ENCODE measurements at places on chromosomes 1 and 21.

DNA sequence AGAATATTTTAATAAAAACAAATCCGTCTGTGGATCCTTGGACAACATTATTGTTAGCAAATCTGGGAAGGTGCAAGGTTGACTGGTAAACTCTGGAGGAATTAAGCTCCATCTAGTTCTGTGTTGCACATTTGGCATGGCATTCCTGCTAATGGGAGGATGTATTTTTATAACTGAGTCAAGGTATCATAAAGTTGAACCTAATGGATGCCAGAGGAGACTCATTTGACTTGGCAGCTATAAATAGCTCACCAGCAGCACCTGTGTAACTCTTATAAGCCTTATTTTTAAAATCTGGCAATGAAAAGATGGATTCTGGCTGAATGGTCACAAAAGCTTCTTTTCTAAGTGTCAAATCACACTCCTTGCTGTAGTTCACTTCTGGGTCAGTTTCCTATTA, 118.5 kb upstream of the ADAMTS5 start:
- H3K27me3 ChIP-seq = no peaks in the 10 kb centered on the region
- no peak overlapping the region for H3K27ac ChIP-seq
- no peaks in the 10 kb centered on the region for H3K36me3 ChIP-seq

- H3K36me3 ChIP-seq = no peaks in the 10 kb centered on the region
- H3K27me3 ChIP-seq = no peaks in the 10 kb centered on the region
- DNase-seq = no peak
- no peaks in the 10 kb centered on the region for H3K4me1 ChIP-seq
- H3K27ac ChIP-seq = no peak overlapping the region
Measured at GRCh38 chr1:20625176-20626097, 7.8 kb upstream of the PINK1 start.

GRCh38 chr1:98086796-98087441, 166.1 kb upstream of the DPYD start:
- H3K27ac ChIP-seq = no peak overlapping the region
- H3K4me3 ChIP-seq = no peak overlapping the region
- H3K4me1 ChIP-seq = no peaks in the 10 kb centered on the region
- H3K36me3 ChIP-seq = no peaks in the 10 kb centered on the region
- no peak for DNase-seq
- no peaks in the 10 kb centered on the region for H3K27me3 ChIP-seq

GRCh38 chr1:233042834-233043233, 92.4 kb downstream of the NTPCR start:
- no peak overlapping the region for H3K27ac ChIP-seq
- no peaks in the 10 kb centered on the region for H3K4me1 ChIP-seq
- DNase-seq = no peak
- H3K27me3 ChIP-seq = no peaks in the 10 kb centered on the region

DNA sequence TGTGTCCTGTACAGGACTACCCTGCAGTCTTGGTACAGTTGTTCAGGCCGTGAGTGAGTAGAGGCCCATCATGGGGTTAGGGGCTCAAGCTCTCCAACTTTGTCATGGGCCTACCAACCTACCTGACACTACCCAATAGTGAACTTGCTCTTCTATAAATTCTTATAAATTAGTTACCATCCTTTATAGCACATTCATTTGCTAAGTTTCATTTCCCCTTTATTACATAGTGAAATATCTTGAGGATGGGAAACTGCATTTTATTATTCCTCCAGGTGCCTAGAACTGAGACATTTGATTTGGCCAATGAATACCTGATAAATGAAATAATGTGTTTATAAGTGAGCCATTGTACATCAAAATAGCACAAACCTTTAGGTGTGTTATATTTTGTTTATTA, 9.1 kb upstream of the CTH start:
- no peaks in the 10 kb centered on the region for H3K36me3 ChIP-seq
- H3K27ac ChIP-seq = no peak overlapping the region
- H3K4me3 ChIP-seq = no peak overlapping the region

Measured in aorta (tissue), 5 donors.